Lower leg skin (tissue), 4 donors: ENCODE measurements at places on chromosomes 4 and X. TPM values are rescaled to one million over a fixed set of nuclear protein-coding genes. Genes with fewer than 3 reads are reported as not detected.

Gene MUC7
- 2.5 TPM for total RNA-seq

Gene NPY2R
- total RNA-seq: 0.46 TPM

Gene MAGEA12
- not detected for total RNA-seq

Gene FHDC1
- total RNA-seq: 42.8 TPM

Gene ATP2B3
- total RNA-seq: 0.07 TPM

Gene MAGEB2
- not detected for total RNA-seq

Gene PDGFC
- total RNA-seq: 20.5 TPM

Gene RASL11B
- 4.0 TPM for total RNA-seq

Gene AREG
- total RNA-seq: 13.0 TPM

Gene XAGE5
- total RNA-seq: not detected

Gene CYBB
- 3.6 TPM for total RNA-seq

Gene RBMXL3
- not detected for total RNA-seq

Gene DSPP
- total RNA-seq: not detected

DNA sequence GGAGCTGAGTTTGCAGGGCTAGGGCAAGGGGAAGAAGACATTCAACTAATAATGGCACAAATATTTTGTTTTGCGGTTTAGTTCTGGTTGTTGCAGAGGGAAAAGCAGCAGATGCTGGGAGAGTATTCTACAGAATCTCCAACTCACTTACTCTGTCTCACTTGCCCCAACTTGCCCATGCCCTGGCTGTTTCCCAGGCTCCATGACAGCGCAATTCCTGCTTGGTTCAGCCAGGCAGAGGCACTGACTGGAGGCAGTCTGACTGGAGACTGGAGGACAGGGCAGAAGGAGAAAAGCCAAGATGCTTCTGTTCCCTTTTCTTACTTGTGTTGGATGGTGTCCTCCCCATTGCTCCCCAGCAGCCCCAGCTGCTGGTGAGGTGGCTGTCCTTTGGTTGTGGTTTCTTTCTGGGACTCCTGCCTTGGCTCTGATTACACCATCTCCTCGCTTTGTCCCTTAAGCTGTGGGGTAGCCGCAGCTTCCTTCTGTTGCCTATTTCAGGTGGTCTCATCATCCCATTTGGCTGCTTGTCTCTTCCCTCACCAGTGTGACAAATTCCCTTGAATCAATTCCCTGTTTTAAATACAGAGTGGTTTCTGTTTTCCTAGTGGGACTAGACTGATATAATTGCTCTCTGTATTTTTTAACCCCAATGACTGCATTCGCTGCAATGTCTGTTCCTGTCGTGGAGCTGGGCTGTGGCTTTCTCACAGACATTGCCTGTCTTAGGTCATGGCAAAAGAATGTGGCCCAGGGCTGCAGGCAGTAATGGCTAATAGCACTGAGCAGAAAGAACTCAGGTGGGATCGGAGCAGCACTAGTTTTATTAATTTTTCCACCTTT, 24.2 kb upstream of the RASL11B start:
- DNase-seq: peak; percentile 69

GRCh38 chr4:156774422-156774821, 197.2 kb downstream of the PDGFC start:
- no peak for DNase-seq

DNA sequence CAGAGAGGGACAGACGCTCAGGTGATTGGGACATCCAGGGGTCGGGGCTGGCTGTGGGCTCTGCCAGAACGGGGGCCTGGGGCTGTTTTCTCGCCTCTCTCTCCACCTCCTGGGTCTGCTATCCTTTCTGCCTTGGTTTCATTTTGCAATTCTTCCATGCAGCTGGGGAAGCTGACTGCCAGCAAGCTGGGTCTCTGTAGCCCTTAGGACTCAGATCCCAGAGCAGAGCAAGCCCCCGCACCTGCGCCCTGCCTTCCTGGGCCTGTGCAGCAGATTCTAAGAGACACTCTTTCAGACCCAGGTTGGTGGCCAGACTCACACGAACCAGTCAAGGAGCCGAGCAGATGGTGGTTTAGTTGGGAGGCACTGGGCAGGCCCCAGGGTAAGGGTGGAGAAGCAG, 59.1 kb upstream of the GRPEL1 start:
- DNase-seq: no peak

- peak; percentile 21 for DNase-seq
Measured at GRCh38 chrX:19512961-19513360, 2.3 kb downstream of the MAP3K15 start.

- DNase-seq: no peak
Measured at GRCh38 chr4:6177587-6178197, 22.7 kb downstream of the JAKMIP1 start.

DNA sequence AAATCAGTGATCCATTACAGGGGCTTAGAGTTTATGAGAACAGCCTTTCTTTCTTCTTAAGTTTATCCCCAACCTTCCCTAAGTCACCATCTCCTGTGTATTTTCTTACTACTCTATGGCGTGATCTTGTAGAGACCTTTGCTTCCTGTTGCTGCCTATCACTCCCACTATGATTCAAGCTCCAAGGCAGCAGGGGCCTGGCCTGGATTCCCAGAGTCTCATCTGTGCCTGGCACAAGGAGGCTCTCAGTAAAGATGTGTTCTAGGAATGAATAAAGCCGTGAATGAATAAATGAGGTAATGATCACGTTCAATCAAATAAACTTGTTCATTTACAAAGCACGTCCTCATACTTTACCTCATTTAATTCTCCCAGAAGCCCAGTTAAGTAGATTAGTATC, 45.4 kb downstream of the CC2D2A start:
- DNase-seq: no peak

DNA sequence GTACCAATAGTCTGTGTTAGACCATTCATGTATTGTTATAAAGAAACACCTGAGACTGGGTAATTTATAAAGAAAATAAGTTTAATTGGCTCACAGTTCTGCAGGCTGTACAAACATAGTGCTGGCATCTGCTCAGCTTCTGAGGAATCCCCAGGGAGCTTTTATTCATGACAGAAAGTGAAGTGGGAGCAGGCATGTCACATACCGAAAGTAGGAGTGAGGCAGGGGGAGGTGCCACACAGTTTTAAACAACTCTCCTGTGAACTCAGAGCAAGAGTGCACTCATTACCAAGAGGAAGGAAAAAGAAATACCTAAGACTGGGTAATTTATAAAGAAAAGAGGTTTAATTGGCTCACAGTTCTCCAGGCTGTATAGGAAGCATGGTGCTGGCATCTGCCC, 591.2 kb downstream of the PPP4R3C start:
- no peak for DNase-seq

- no peak for DNase-seq
Measured at GRCh38 chr4:62881901-62882300, 1527.3 kb downstream of the TECRL start.

DNA sequence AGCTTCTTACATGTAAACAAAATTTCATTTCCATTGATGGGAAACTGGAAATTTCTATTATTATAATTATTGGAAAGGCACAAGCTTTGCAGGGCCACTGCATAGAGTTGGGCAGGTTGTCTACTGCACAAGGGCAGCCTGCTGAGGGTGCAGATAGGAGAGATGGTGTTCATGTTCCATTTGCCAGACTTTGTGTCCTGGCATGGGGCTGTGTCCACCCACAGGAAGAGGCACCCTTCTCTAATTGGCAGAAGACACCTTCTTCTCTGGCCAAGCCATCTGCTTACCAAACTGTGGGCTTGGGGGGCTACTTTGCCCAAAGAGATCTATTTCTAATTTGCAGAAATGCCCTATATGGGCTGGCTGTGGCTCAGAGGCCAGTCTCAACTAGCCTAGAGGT, 140.7 kb downstream of the GATB start:
- no peak for DNase-seq

DNA sequence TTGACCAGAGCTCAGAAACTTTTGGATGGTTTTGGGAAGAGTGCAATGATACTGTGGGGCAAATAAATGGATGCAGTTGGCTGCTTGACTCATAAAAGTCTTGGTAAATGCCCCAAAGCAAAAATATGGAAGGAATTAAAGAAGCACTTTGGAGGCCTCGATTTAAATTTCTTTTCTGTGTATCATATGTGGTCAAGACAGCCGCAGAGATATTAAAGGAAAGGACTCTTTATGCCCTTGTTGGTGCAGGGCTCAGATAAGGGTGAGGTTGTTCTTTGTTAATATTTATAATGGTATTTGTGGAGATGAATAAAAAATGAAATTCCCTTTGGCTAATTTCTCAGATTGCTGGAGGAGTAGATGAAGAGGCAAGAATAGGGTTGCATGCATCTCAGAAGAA, 90.2 kb downstream of the NHS start:
- no peak for DNase-seq

DNA sequence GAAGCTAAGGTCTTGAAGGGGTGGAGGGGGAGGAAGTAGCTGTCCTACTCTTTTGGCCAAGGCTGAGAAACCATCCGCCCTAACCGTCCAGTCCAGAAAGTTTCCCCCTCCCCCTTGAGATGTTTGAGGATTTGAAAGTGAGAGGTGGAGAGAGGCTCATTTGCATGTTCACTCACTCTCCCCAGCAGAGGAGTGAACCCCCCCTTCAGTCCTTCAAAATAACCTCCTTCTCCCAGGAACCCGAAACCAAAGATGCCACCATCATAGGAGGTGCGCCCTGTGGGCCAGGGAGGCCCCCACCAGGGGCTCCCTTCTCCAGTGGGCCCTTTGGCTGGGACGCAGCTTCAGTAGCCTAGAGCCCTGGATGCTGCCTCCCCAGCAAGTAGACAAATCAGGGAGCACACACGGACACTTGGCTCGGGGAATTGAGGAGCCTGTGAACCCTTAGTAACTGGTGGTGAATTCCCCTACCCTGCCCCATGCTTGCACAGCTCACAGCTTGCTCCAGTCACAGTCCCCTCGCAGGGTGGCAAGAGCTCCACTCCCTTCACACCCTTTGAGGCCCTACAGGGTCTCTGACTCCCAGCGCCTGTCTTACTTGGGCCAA, 25.6 kb downstream of the ELF4 start:
- DNase-seq: no peak

GRCh38 chr4:128323401-128323800, 35.8 kb upstream of the PGRMC2 start:
- DNase-seq: no peak

DNA sequence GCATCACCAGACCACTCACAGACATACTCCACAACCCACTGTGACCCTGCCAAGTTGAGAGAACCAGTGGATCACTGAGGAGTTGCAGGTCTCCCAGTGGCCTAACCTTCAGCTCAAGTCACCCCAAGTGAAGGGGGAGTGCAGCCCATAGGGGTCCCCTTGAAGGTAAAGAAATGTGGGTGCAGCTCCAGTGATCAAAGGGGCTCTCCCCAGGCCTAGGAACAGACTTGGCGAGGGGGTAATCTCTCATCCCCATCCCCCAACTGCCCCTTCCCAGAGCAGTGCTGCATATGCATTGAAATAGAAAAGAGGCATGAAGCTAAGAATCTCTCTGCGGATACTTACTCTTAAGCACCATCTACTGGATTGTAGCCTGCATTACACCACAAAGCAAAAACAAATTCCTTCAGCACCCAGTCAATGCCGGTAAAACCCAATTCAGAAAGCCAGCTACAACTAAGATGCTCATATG, 27.0 kb downstream of the MAGEE1 start:
- peak; percentile 61 for DNase-seq

- no peak for DNase-seq
Measured at GRCh38 chrX:150663073-150663472, 30.1 kb upstream of the MTMR1 start.

DNA sequence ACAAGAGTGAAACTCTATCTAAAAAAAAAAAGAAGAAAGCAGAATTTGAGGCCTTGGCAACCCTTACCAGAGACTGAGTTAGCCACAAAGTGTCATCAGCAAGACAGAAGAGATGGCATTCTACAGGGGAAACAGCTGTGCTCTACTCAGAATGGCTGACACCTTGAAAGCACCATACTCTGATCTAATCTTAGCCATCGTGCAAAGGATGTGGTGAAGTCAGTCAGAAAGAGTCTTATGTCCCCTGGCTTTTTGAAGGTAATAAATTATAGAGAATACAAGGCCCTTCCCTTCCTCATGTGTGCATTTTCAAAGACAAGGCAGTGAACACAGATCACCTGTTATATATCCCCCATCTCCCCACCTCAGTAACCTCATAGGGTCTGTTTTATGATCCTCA, 13.2 kb downstream of the CLNK start:
- no peak for DNase-seq

DNA sequence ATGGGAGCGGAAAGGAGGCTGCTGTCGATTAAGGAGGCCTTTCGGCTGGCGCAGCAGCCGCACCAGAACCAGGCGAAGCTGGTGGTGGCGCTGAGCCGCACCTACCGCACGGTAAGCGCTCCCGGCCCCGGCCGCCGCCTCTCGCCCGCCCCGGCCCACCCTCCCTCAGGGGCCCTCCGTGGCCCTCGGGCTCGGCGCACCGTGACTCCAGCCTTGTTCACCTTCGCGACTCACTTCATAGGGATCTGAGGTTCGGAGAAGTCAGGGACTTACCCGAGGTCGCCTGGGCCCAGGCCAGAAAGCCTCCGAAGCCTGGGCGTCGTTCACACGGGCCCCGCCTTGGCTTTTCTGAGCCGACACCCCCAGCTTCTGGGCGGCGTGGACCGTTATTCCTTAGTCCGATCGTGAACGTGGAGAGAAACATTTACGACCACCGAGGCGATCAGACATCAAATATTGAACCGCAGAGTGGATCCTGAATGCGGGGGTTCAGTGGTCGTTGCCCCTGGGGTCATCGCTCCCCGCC, 362 bp downstream of the NCAPG start:
- DNase-seq: no peak

GRCh38 chr4:40309250-40309774, 25.8 kb upstream of the CHRNA9 start:
- DNase-seq: peak; percentile 97

- DNase-seq: no peak
Measured at GRCh38 chrX:148070504-148070877, 89.4 kb downstream of the FMR1NB start.

GRCh38 chr4:173037242-173037641, 131.4 kb upstream of the GALNT7 start:
- DNase-seq: no peak

DNA sequence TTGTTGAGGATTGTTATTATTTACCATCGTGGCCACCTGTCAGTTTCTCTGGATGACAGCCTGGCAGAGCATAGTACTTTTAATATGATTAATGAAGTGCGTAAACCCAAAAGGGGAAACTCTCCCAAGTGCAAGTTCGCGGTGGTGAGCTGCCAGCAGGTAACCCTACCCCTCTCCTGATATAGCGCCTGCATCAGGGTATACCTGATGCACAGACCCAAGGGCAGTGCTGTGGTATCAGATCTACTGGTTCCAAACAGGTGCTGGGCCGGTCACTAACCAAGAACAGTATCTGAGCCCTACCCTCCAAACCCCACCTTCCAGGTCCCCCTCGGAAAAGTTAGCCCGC, 1.6 kb downstream of the RNF150 start:
- no peak for DNase-seq

DNA sequence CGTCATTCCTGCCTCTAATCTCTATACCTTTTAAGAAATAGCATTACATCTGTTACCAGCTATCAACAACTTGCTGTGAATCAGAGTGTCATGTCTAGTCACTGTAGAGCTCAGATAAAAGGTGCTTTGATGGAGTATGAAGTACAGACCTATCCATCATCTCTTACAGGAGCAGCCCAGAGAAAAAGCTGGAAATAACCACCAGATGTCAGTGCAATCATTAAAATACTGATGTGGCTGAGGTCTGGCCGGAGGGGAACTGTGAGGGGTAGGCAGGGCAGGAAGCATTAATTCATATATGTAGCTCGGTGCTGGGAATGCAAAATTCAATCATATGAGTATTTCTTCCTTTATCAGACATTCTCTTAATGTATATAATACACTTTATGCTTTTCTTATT, 100.6 kb downstream of the AKAP4 start:
- DNase-seq: no peak
